Thyroid gland (tissue), 4 donors: ENCODE measurements at places on chromosomes 6 and 20. TPM values are rescaled to one million over a fixed set of nuclear protein-coding genes. Genes with fewer than 3 reads are reported as not detected.

DNA sequence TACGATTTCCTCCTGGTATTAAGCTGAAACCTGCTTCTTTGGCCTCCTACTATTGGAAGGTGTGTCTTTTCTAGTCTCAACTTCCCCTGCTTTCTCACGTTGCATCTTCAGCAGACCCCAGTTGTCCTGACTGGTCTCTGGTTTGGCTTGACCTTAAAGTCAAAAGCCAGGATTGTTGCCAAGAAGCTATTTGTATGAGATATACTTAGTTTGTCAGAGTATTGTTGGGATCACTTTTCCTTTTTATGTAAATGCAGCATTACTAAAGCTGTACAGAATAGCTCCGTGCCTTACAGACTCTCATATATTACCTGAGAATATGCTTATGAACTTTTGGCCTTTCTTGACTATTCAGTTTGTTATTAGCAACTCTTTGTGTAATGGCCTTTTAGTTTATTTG is 61.1 kb downstream of the TSPYL4 start:
- DNase-seq = no peak
- no peaks in the 10 kb centered on the region for H3K27me3 ChIP-seq
- peaks cover 9% of the 10 kb centered on the region for H3K4me1 ChIP-seq
- no peak overlapping the region for H3K27ac ChIP-seq

DNA sequence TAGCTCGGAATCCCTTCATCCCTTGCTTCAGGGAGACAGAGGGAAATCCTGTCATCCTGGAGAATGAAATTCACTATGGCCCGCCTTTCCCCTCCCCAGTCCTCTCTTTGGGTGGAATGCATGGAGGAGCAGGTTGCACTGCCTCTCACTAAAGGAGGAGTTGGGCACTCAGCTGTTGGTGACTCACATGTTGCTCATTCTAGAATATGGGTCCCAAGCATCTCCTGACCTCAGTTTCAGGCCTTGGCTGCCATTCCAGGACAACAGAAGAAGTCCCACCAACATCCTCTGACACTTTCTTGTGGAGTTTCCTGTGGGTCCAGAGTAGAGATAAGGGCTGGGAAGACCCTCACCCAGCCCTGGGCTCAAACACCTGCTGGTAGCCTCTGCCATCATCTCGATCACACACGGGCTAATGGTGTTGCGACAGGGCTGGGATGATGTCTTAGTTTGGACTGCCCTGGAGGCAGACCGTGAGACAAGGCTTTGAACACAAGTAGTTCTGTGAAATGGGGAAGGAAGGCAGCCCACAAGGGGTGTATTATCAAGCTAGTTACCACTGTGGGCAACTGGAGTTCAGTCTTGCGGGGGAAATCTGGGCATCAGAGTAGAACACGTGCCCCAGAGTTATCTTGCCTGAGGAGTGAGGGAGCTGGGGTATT is 52.4 kb upstream of the RNF24 start:
- DNase-seq = no peak
- H3K4me1 ChIP-seq = peaks cover 30% of the 10 kb centered on the region
- H3K27me3 ChIP-seq = no peaks in the 10 kb centered on the region
- H3K4me3 ChIP-seq = no peak overlapping the region
- no peak overlapping the region for H3K27ac ChIP-seq
- H3K36me3 ChIP-seq = no peaks in the 10 kb centered on the region

GRCh38 chr6:118562959-118563358 is 14.9 kb downstream of the PLN start:
- no peaks in the 10 kb centered on the region for H3K27me3 ChIP-seq
- DNase-seq = no peak
- no peaks in the 10 kb centered on the region for H3K36me3 ChIP-seq
- no peak overlapping the region for H3K4me3 ChIP-seq

GRCh38 chr20:5504061-5504739 is 187.4 kb upstream of the PROKR2 start:
- no peaks in the 10 kb centered on the region for H3K27me3 ChIP-seq
- peak overlapping the region; percentile 38 for H3K4me3 ChIP-seq
- no peaks in the 10 kb centered on the region for H3K36me3 ChIP-seq
- peak overlapping the region; percentile 24 for H3K27ac ChIP-seq
- no peaks in the 10 kb centered on the region for H3K4me1 ChIP-seq
- DNase-seq = peak; percentile 46

GRCh38 chr20:32067234-32067821 is 15.3 kb downstream of the HCK start:
- no peaks in the 10 kb centered on the region for H3K4me1 ChIP-seq
- no peaks in the 10 kb centered on the region for H3K27me3 ChIP-seq
- DNase-seq = no peak
- no peak overlapping the region for H3K27ac ChIP-seq
- H3K4me3 ChIP-seq = no peak overlapping the region
- H3K36me3 ChIP-seq = no peaks in the 10 kb centered on the region

DNA sequence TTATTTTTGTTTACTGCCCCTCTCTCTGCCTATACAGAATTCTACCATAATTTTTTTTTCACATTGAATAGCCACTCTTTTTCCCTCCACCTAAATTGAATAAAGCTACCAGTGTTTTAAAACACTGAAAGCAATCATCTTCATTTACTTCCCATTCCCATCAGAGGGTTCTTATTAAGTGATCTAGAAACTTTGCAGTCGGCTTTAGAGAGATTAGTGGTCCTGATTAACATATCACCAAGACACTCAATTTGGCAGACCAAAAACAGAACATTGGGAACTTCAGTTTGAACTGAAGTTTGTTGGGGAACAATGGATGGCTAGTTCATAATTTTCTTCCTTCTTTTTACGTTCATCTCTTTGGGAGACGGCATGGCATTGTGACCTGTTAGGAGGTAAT is 249.5 kb downstream of the CBLN4 start:
- no peaks in the 10 kb centered on the region for H3K27me3 ChIP-seq
- H3K27ac ChIP-seq = no peak overlapping the region
- H3K4me1 ChIP-seq = no peaks in the 10 kb centered on the region
- H3K36me3 ChIP-seq = no peaks in the 10 kb centered on the region

GRCh38 chr6:5723841-5724691 is 282.7 kb downstream of the NRN1 start:
- H3K4me3 ChIP-seq = no peak overlapping the region
- H3K27me3 ChIP-seq = no peaks in the 10 kb centered on the region
- H3K36me3 ChIP-seq = no peaks in the 10 kb centered on the region
- H3K4me1 ChIP-seq = peaks cover 1% of the 10 kb centered on the region
- no peak overlapping the region for H3K27ac ChIP-seq
- no peak for DNase-seq

DNA sequence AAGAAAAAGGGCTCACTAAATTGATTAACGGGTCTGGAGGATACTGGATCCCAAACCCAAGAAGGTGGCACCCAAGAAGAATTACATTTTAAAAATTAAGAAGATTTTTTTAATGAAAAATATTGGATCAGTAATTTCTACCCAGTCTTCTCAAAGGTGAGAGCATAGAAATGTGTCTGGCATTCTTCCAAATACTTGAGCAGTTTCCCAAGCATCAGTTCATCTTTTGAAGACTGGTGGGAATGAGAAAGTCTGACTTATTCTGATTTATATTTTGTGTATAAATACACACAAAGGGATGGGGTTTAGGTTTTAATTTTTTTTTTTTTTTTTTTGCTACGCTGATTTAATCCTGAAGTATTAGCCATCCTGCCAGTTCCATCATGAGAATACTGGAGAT is 3.3 kb downstream of the MGME1 start:
- peaks cover 48% of the 10 kb centered on the region for H3K4me1 ChIP-seq
- H3K27ac ChIP-seq = peak overlapping the region; percentile 99
- peak overlapping the region; percentile 30 for H3K4me3 ChIP-seq
- no peak for DNase-seq

DNA sequence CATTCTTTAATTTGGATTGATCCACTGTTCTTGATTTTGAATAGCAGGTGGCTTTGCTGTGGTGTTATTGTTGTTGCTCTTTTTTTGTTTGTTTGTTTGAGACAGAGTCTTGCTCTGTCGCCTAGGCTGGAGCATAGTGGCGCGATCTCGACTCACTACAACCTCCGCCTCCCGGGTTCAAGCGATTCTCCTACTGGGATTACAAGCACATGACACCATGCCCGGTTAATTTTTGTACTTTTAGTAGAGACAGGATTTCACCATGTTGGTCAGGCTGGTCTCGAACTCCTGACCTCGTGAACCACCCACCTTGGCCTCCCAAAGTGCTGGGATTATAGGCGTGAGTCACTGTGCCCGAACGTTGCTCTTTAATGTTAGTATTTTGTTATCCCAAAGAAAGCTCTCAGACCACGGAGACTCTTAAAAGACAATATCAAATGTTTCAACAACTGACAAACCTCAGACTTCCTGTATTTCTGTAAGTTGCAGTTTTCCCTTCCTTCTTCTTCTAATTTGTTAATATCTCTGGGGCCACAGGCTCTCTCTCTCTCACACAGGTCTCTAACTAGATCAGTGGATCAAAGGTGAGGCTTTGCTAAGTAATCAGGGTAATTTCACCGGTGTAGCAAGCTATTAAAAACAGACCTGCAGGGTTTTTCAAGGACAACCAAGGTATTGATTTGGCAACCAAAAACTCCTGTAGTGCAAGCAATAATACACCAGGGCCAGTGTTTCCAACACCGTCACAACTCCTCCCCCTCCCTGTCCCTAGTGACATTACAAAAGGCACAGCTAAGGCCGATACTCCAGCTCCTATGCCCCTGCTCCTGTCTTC is 48.8 kb upstream of the ZNF217 start:
- peaks cover 10% of the 10 kb centered on the region for H3K4me1 ChIP-seq
- no peaks in the 10 kb centered on the region for H3K36me3 ChIP-seq
- peak; percentile 16 for DNase-seq
- H3K27ac ChIP-seq = peak overlapping the region; percentile 63
- H3K4me3 ChIP-seq = no peak overlapping the region
- no peaks in the 10 kb centered on the region for H3K27me3 ChIP-seq

- H3K27ac ChIP-seq = no peak overlapping the region
- DNase-seq = no peak
- H3K4me1 ChIP-seq = no peaks in the 10 kb centered on the region
- no peaks in the 10 kb centered on the region for H3K27me3 ChIP-seq
- no peak overlapping the region for H3K4me3 ChIP-seq
- H3K36me3 ChIP-seq = no peaks in the 10 kb centered on the region
Measured at GRCh38 chr6:91464201-91464600, 877.3 kb upstream of the MAP3K7 start.

DNA sequence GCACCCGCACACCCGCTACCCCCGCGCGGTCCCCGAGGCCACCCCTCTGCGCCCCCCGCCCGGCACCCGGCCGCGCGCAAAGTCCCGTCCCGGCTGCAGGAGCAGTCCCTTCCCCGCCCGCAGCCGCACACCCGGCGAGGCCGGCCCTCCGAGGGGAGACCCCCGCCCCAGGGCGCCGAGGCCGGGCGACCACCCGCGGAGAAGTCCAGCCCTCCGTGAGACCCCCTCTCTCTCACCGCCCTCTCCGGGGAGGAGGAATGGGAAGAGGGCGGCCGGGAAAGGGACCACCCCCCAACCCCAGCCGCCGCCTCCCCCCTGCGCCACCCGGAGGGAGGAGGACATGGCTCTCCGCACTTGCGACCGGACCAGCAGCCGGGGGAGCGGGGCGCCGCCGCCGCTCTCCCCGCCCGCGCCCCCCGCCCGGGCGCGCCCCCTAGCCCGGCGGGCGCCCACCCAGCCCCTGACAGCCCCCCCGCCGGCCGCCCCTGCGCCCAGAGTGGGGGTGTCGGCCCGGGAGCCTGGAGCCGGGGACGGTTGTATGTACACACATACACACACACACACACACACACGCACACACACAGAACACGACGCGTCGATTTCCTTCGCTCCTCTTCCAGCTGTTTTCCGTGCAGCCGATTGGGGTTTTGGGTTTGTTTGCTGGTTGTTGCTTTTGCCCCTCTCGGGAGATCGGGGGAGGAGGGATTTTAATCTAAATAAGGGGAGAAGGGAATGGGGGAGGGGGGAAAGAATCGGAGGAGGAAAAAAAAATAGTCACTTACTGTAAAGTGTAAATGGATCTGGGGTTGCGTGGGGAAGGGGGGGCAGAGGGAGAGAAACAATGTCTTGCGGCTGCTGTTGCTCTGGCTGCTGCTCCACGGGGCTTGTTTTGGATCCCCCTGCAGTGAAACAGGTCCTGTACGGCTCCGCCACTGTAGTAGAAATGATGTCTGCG is at the start of gene ATXN1:
ATXN1 (minus strand) TSS at position 945 of the 955 bp plus-strand sequence.
- H3K4me3 ChIP-seq = peak within 1 kb of the TSS; percentile 90
- DNase-seq = peak; percentile 66
- peaks cover 37% of the 10 kb centered on the region for H3K4me1 ChIP-seq
- peak within 1 kb of the TSS; percentile 98 for H3K27ac ChIP-seq
- no peaks in the 10 kb centered on the region for H3K36me3 ChIP-seq

GRCh38 chr6:19032591-19033295 is 645.6 kb downstream of the RNF144B start:
- H3K27ac ChIP-seq = no peak overlapping the region
- peaks cover 26% of the 10 kb centered on the region for H3K4me1 ChIP-seq
- peak; percentile 11 for DNase-seq

DNA sequence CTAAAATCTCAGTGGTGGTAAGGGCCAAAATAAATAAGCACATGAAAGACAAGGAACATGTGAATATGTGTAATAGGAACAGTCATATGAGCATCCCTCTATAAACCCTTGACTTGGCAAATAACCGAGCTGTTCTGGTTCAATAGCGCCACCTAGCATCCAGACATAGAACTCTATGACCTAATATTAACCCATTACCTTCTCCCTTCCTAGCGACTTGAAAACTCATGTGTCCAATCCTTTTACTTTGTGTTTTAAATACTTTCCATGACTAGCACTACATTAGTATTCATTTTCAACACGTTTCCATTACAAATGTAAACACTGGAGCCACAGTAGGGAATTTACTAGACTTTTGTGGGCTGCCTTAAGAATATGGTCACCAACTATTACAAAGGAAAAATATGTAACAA is 279.7 kb downstream of the UST start:
- peaks cover 3% of the 10 kb centered on the region for H3K36me3 ChIP-seq
- no peak for DNase-seq

DNA sequence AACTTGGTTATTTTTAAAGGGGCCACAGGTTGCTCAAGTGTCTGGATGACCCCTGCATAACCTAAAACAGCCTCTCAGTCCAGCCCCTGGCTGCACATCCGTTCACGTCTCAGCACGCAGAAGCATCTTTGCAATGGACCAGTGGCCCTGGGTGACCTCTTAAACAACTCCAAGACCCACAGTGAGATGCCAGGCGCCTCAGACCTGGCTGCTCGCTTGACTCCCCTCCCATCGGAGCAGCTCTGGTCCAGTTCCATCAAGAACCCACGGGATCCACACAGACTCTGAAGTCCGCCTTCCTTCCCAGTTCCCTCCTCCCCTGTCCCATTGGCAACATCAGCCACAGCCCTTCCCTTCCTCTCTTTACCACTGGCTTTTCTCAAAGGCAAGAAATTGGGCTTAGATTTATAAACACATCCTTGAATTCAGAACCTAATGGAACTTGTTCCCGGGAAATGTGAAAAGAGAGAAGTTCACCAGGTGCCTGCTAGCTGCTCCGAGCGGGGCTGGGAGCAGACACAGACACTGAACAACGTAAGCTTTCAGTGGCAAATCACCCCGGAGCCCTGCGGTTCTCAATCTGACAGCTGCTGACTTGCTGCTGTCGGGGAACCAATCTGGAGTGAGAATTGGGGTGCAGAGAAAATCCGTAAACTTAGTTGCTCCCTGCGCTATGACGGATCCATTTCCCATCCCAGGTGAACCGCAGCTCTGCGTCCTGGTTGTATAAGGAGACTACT is 39.6 kb upstream of the MPC1 start:
- no peak overlapping the region for H3K4me3 ChIP-seq
- H3K36me3 ChIP-seq = peaks cover 14% of the 10 kb centered on the region
- H3K4me1 ChIP-seq = no peaks in the 10 kb centered on the region

GRCh38 chr6:139882234-139882633 is 507.8 kb upstream of the CITED2 start:
- peak; percentile 10 for DNase-seq
- peaks cover 28% of the 10 kb centered on the region for H3K4me1 ChIP-seq
- peak overlapping the region; percentile 79 for H3K27ac ChIP-seq

Gene LGSN
- not detected for total RNA-seq

Gene GINS1
- 0.44 TPM for total RNA-seq

Gene C4A
- total RNA-seq = 181 TPM
